ENCODE measurements at places on chromosomes 5 and 9. TPM values are rescaled to one million over a fixed set of nuclear protein-coding genes. Genes with fewer than 3 reads are reported as not detected.

- no peak overlapping the region for H3K4me3 ChIP-seq
- DNase-seq = no peak
- H3K27ac ChIP-seq = no peak overlapping the region
These were observed 810.3 kb downstream of the BRINP1 start for GRCh38 chr9:118558891-118559290.

DNA sequence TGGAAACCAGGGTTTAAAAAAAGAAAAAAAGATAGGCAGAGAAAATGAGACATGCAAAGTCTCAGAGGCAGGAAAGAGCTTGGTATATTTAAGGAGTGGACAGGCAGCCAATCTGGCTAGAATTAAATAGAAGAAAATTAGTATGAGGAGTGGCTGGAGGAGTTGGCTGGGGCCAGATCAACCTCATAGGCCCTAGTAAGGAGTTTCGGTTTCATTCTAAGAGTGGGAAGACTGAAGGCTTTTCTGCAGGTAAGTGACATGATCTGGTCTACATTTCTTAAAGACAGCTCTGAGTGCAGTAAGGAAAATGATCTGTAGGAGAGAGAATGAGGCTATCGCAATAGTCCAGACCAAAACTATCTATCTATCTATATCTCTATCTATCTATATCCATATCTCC is 27.5 kb downstream of the ADRB2 start:
- no peak overlapping the region for H3K27ac ChIP-seq
- H3K36me3 ChIP-seq = no peaks in the 10 kb centered on the region
- H3K4me1 ChIP-seq = no peaks in the 10 kb centered on the region
- H3K27me3 ChIP-seq = no peaks in the 10 kb centered on the region

DNA sequence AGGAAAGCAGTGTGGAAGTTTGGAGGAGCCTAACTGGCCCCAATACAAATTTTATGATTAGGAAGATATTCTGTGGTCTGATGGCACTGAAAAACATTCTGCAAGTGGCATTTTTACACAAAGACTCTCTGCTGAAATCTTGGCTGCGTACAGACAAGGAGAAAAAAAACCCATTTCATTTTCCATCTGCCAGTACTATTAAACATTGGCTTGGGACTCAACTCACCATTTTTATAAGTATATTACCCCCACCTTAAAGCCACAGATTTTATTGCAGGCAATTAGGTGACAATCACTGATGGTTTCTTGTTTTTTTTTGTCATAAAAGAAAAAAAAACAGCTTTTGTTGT is 206.9 kb downstream of the PTTG1 start:
- no peaks in the 10 kb centered on the region for H3K36me3 ChIP-seq
- no peaks in the 10 kb centered on the region for H3K4me1 ChIP-seq
- H3K4me3 ChIP-seq = no peak overlapping the region
- H3K27ac ChIP-seq = no peak overlapping the region
- no peaks in the 10 kb centered on the region for H3K27me3 ChIP-seq
- DNase-seq = no peak

GRCh38 chr5:82886911-82887310 is 190.3 kb downstream of the TMEM167A start:
- no peak overlapping the region for H3K4me3 ChIP-seq
- DNase-seq = no peak

Gene INSYN2B
- 0.28 TPM for total RNA-seq
